Activated CD4-positive, CD25-positive, alpha-beta regulatory T cell treated with anti-CD3 and anti-CD28 coated beads, Interleukin-2, amount 50 U/mL, for 16 hours (primary cell): ENCODE measurements at places on chromosomes 6 and 20.

DNA sequence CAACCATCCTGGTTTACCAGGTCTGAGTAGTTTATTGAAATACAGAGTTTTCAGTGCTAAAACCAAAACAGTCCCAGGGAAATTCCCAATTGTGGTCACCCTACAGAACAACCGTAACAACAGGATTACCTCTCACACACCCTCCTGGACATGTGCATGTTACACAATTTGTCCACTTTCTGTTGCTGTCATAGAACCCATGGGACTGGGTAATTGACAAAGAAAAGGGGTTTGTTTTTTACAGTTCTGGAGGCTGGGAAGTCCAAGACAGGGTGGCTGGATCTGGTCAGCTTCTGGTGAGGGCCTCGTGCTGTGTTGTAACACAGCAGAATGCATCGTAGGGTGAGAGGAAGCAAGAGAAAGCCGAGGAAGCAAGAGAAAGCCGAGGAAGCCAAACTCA, 9.1 kb upstream of the ADA start:
- no peak for DNase-seq

DNA sequence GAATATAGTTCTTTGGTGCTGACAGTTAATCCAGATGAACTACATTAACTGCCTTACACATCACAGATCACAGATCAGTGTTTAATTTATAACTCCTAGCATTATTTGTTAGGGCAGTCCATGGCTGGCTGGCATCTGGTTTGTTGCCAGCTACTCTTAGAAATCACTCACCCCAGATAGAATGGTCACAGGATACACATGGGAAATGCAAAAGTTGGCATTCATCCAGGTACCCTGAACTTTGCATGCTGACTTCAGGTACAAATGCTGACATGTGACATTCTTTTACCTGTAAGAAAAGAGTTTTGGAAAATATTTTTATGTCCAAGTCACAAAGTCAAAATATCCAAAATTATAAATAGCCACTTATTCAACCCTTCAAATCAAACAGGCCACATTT, 20.2 kb downstream of the FBXL4 start:
- DNase-seq: no peak

- DNase-seq: no peak
These were observed 21.2 kb downstream of the IFNGR1 start for GRCh38 chr6:137197684-137198645.

- no peak for DNase-seq
These were observed 8.4 kb upstream of the STK35 start for GRCh38 chr20:2093159-2093781.

GRCh38 chr6:158564243-158565121, 4.6 kb downstream of the TMEM181 start:
- DNase-seq: no peak

DNA sequence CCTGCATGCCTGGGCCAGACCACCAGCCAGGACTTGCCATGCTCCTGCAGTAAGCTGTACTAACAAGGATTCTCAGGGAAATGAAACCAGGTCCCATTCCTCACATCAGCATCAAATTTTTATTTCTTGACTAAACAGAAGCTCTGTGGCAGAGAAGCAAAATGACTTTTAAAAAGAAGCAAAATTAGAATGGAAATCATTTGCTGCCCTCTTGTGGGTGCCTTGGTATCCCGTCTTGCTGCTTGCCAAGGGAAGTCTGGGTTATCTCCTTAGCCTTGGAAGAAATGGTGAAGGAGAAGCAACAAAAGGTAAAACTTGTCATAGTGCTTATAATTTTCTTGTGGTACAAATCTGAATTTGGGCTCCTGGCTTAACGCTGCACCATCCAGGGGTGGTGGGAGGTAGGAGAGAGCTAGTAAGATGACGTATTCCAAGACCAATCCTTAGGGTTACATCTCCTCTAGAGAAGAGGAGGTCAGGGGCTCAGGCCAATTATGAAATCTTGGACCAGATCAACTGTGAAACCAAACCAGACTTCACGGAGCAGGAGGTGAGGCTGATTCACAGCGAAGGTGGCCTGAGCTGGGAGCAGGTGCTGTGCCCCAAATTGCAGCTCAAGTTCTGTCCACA, 107.5 kb downstream of the FAXC start:
- DNase-seq: no peak

GRCh38 chr6:160180706-160181105, 59.1 kb downstream of the SLC22A1 start:
- DNase-seq: no peak

DNA sequence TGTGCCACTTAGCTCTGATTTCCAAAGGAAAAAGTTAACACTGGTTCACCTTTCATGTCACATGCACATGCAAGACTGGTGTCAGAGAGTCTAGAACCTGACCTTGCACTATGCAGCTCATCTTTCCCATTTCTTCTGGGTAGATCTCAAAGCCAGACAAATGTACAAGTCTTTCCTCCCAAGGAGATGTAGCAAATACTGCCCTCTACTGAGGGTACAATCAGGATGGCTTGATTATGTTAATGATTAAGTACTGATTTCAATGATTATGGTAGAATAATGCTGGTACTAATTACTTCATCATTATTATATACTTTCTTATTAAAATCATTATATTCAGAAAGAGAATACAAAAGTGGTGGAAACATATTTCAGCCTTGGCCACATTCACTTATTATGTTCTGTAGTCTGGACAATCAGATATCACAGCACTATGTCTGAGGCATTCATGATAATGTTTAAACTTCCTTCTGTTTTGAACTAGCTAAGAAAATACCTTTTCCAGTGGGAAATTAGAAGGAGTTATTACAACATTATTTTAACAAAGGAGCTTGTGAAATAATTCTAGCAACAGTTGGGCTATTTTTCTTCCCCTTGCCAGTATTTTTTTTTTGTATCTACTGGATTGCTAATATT, 68.5 kb upstream of the FOXO3 start:
- DNase-seq: no peak

DNA sequence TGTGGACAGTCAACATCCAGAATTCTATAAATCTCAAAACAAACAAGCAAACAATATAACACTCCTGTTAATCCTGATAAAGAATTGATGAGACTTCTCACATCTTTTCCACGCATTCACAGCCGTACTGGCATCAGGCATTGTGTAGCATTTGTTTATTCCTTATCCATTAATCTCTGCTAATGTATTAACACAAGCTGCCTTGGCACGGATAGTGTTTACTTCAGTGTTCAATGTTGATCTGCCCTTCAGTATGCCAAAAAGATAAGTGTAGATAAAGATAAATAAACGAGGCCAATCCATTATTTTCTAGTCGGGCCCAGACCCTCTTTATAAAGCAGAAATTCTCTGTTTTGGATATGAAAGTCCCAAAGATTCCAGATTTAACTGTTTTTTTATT, 16.1 kb downstream of the UFL1 start:
- no peak for DNase-seq

GRCh38 chr6:116461932-116462885, 1.0 kb downstream of the CALHM6 start:
- no peak for DNase-seq

DNA sequence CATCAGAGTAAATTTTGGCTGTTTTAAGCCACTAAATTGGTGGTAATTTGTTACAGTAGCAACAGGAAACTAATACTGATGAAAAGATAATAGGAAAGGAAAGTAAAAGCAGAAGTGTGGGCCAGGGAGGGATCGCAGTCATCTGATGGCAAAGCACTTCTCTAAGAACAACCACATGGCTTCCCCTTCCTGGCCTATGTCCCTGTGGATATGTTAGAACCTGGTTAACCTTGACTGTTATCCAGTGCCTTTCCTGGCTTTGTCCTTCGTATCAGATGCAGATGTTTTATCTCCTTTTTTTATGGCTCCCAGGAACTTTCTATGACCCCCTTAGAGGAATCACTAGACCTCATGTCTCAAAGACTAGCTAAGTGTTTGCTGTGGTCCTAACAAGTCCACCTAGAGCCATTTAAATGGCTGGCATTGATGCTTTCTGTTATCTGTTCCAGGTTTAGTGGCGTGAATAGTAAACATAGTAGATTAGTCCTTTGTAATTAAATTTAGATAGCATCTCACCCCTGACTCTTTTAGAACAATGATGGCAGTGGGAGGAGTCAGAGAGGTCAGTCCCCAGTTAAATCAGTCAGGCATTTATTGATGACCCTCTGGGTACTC, 79.2 kb upstream of the PHACTR2 start:
- peak; percentile 2 for DNase-seq

- no peak for DNase-seq
These were observed 113.3 kb downstream of the LY86 start for GRCh38 chr6:6701864-6702263.

DNA sequence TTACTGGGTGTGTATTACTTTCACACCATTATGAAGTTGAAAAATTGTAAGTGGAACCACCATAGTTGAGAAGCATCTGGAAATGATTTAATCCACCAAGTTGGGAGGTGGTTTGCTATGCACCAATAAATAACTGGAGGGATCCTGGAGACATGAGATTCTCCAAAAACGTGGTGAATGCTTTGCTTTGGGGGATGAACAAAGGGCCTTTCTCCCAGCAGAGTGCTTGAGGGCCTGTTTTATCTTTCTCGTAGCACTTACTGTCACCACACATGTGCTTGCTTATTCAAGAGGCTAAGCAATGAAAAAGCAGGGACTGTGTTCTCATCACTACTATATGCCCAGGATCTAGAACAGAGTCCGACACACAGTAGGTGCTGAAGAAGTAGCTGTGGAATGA, 371.1 kb downstream of the DHX35 start:
- no peak for DNase-seq

DNA sequence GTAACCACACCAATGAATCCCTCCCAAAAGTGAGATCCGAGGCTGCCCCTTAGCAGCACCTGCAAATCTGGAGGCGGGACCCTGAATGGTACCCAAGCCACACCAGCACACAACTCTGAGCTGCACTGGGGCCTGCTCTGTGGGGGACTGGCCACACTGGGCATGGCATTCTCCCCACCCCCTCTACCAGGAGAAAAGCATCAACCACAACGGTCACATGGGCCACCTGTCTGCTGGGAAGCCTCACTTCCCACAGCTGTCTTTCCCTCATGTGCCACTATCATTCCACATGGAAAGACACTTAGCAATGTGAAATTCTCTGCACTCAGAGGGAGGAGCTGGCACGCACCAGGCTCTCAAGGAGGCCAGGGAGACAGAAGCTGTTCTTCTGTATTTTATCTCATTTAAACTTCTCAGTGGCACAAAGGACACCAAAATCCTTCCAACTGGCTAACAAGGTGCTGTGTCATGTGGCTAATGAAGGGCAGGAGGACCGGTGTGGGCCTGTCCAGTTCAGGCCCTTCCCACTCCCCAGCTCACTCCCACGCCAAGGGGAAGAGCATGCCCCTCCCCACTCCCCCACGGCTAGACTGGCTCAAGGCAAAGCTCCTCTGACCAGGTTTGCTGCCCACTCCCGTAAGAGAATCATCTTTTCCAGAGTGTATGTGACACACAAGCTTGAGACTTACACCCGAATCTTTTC, 19.0 kb downstream of the YTHDF1 start:
- no peak for DNase-seq
